ENCODE measurements at places on chromosomes 13 and 19.

DNA sequence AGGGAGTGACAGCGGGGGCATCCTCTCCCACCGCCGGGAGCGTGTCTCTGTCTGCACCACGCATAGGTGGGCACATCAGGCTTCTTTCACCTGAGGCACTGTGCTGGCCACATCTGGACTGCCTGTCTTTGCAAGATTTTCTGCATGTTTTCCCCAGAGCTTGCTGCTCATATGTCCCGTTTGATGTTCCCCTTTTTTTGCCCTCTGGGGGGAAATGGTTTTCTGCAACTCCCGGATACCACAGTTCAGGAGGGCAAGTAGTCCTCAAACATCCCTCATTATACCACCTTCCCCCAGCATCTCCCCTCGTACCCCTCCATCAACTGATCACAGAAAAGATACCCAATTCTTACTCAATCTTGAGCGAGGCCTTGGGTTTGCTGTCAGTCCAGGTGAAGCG is 168.0 kb downstream of the PAN3 start:
- DNase-seq = no peak

GRCh38 chr19:51094696-51095279 is 12.1 kb upstream of the KLK14 start:
- no peak for DNase-seq

GRCh38 chr13:45542878-45543277 is 72.7 kb downstream of the ERICH6B start:
- DNase-seq = no peak

DNA sequence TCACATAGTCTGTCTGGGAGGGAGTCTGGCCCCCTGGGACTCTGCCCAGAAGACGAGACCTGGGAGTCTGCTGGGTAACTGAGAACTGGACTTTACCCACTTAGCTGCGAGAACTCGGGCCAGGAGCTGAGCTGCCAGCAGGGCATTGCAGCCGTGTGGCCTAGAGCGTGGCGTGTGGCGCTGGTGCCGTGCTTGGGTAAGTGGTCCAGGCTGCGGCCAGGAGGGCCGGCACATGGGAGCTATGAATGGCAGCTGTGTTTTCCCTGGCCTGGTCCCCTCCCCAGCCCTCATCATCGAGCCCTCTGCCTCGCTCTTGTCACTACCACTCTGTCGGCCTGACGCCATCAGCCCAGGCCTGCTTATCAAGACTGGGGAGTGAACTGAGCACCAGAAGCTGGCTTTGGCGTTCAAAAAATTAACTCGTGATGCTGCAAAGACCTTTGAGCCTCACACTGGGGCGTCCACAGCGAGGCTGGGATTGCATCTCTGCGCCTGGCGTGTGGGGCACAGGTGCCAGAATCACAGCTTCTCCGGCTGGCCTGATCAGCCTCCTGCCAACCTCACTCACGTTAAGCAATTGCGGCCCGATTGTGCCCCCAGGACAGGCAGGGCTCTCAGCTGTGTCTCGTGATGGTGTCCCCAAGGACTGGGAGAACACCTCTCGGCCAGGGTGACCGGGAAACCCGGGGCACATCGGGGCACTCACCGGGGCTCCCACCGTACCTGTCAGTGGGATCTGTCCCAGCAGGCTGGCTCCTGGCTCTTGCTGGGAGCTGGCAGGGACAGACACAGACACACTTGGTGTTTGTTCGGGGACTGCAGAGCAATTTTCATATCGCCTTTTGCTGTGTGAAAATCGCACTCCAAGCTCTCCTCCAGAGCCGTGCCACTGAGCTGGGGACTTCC is 85.9 kb downstream of the KDM4B start:
- no peak for DNase-seq

DNA sequence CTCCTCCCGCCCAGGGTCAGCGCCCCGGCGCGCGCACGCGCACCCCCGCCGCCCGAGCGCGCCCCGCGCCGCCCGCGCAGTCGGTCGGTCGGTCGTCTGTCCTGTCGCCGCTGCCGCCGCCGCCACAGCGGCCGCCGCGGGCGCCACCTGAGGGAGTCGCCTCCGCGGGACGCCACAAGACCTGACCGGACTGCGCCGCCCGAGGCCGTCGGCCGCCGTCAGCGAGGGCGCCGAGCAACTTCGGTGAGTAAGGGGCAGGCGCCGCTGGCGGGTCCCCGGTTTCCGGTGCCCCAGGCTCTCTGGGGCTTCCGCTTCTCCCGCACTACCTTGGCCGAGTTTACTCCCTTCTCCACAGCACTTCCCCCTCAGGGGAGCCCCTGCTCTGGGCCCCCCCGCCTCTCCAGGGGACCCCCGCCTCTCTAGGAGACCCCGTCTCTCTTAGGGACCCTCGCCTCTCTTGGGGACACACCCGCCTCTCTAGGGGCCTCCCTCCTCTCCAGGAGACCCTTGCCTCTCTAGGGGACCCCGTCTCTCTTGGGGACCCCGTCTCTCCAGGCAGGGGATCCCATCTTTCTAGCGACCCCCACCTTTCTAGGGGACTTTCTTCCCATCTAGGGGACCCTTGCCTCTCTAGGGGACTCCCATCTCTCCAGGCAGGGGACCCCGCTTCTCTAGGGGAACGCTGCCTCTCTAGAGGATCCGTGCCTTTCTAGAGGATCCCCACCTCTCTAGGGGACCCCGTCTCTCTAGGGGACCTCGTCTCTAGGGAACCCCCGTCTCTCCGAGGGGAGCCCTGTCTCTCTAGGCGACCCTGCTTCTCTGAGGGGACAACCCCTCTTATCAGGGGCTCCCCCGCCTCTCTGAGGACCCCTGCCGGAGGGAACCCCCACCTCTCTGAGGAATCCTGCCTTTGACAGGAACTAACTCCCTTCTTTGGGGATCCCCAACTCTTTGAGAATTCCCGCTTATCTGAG is 19.3 kb upstream of the GATAD2A start:
- DNase-seq = no peak

DNA sequence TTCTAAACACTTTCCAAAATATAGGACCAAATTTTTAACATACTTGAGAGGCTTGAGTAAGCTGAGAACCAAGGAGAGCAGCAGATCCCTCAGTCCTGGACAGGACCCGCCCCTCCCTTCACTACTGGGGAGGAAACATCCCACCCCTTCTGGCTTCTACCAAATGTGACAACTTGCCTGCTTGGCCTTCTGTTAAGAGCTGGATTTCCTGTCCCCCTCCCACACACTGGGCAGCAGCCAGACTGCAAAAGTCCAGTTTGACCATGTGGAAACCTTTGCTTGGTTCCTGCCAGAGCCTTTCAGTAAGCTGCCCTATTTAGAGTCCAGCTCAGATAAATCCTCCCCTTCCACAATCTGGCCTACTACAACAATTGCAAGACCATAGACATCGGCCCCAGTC is 84.3 kb downstream of the FGF14 start:
- peak; percentile 8 for DNase-seq

DNA sequence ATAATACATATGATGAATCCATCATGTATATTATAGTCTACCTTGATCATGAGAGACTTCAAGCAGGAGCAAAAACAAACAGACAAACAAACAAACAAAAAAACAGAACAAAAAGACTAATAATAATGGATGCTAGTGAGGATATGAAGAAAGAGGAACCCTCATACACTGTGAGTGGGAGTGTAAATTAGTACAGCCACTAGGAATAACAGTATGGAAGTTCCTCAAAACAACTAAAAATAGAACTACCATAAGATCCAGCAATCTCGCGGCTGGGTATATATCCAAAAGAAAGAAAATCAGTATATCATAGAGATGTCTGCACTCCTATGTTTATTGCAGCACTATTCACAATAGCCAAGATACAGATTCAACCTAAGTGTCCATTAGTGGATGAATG is 7.0 kb upstream of the DLEU7 start:
- DNase-seq = no peak
